NCI-H146 (cell line): ENCODE measurements at places on chromosomes 2 and 18.

DNA sequence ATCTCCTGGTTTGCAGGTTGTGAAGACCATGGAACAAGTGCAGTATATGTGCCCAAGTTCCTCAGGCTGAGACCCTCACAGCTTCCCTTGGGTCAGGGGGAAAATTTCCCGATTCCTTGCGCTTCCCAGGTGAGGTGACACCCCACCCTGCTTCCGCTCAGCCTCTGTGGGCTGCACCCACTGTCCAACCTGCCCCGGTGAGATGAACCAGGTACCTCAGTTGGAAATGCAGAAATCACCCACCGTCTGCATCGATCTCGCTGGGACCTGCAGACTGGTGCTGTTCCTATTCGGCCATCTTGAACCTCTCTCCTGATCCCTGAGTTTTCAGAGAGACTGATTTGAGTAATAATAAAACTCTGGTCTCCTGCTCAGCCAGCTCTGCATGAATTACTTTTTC lies 30.6 kb downstream of the CHCHD5 start:
- no peak for DNase-seq

DNA sequence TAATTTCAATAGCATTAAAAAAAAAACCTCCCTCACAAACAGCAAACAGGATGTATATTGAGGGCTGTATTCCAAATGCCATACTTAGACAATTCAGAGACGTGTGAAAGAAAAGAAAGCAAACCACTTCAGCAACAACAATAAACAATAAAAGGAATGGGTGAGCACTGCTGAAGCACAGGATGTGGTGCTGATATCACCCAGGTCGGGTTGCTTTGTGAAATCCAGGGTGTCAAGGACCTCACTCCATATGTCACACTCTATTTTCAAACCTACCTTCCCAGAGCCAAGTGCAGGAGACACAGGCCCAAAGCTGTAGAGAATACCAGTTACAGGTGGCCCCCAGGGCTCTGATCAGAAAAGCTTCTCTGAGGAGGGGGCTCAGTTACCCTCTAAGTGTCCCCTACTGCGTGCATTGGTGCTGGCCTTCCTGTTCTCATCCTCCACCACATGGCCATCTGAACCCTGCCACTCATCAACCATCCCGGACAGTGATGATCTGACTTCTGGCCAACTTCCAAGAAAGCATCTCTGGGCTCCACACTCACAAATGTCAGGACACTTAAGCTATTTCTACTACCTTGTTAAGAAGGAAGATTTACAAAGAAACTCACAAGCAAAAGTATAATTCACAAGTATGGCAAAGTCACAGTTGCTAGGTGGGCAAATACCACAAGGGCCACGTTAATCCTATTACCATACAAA lies 363.0 kb downstream of the SS18 start:
- no peak for DNase-seq

GRCh38 chr2:41736586-41736985 lies 311.2 kb upstream of the PKDCC start:
- no peak for DNase-seq

GRCh38 chr2:19989342-19989666 lies 601 bp downstream of the WDR35 start:
- DNase-seq: no peak

DNA sequence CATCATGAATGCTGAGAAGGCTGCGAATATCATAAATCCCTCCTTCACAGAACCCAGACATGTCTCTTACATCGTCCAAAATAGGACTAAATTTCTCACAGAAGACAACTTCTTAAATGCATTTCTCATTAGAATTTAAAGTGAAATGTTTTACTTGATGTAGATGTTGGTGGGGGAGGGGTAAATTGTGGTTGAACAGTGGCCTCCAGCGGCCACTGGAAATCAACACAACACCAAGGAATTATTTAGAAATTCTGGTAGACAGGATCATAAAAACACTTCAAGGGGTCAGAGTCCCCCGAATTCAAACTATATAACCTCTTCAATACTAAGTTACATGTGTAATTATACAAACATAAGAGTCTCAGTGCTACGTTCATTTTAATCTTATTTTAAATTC lies 135.9 kb downstream of the ABCA12 start:
- peak; percentile 27 for DNase-seq

- DNase-seq: no peak
Measured at GRCh38 chr2:9360701-9361100, 62.6 kb downstream of the ITGB1BP1 start.

DNA sequence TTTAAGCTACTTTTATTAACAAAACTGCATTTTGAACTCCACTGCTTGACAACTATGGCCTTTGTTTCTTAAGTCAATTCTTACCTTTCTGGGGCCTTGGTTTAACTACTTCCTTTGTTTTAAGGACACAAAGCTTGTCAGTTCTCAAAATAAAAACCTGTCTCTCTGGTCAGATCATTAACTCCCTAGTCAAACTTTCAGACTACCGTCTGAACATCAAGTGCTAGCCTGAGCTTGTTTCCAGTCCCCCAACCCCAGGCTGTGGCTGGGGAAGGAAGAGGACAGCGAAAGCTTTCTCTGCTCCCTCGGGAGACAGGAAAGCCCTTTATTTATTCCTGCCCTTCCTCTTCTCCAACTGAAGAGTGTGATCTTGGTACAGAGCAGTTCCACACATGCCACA lies 1.7 kb downstream of the SH3YL1 start:
- no peak for DNase-seq
